Epithelial cell of proximal tubule (primary cell): ENCODE measurements at places on chromosomes 1 and 21.
A peak's percentile ranks its signal among the peaks of the same experiment; 100 is the strongest.

- DNase-seq = no peak
Observed at GRCh38 chr1:221998781-221999180, 256.9 kb upstream of the DUSP10 start.

- DNase-seq = no peak
Observed at GRCh38 chr1:36085686-36086526, 2.0 kb downstream of the TEKT2 start.

- DNase-seq = no peak
Observed at GRCh38 chr1:206493279-206493678, 14.1 kb upstream of the RASSF5 start.

DNA sequence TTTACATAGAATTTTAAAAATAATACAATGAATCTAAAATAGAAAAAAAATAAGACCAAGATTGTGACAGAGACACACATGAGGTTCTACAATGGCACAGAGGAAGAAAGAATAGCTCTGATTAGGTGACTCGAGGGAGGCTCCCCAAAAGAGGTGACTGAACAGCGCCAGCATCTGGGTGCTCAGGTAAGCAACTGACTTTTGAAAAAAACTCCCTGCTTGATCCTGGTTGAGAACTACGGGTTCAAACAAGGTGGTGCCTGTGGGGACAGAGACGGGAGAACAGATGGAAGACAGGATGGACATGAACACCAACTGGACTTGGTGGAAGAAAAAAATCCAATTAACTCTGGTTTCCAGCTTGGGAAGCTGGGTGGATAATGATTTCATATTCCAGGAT lies 22.5 kb downstream of the BATF3 start:
- no peak for DNase-seq

GRCh38 chr1:30680429-30680828 lies 43.0 kb downstream of the MATN1 start:
- no peak for DNase-seq

DNA sequence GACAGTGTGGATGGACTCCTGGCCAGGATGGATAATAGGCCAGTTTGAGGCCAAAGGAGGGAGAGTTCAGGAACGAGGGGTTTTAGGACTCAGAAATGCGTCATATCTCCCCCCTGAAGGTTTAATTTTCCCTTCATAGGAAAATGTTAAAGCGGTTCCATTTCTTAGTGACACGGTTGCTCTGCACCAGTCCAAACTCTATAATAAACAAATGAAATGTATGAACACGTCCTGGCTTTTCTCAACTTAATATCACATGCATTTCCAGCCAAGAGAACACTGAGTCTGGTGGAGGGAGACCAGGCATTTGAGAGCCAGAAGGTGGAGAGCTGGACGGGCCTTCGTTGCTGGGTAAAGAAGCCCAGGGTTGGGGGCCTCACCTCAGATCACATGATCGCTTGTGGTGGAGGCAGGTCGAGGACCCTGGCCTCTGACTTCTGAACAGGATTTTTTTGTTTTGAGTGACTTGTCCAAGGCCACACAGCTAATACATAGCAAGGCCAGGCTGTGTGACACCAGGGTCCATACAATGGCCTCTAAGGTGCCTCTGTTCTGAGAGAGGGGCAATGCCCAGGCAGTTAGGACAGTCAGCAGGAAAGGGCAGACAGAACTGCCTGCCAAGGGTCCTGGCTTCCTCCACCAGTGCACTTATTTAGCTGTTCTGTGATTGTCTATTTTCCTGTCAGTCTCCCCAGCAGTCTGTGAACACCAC lies 11.4 kb downstream of the SLC1A7 start:
- DNase-seq = no peak

- DNase-seq = no peak
Observed at GRCh38 chr1:59291561-59291960, 5.3 kb upstream of the FGGY start.

DNA sequence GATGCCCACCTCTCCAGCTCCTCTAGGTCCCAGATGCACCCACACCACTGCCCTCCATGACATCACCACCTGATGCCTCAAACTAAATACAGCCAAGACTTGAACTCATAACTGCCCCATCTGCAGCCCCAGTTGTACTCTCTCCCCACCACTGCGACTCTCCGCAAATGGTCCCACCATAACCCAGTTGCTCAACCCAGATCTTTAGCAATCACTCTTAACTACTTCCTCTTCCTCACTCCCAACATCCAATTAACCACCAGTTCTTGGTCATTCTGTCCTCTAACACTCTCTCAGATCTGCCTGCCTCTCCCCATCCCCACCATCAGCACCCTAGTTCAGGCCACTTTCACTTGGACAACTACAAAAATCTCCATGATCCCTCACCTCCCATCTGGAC lies 36.8 kb upstream of the PLA2G2C start:
- DNase-seq = no peak

DNA sequence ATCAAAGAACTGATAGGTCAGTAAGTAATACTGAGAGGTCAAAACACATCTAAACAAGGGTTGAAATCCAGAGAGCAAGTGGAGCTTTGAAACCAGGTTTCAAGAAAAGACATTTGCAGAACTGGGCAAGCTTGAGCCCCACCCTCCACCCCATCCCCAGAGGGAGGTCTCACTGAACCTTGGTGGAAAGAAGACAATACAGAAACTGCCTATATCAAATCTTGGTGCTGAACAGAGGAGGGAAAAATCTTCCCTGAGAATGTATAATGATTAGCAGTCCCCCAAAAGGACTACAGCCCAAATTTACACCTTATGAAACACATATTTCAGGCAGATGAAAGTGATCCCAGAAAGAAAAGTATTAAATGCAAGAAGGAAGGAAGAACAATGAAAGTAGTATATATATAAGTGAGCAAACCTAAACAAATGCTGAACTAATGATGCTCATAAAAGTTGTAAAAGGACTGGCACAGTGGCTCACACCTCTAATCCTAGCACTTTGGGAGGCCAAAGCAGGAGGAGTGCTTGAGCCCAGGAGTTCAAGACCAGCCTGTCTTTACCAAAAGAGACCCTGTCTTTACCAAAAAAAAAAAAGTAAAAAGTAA lies 12.4 kb downstream of the ZBTB17 start:
- no peak for DNase-seq

- DNase-seq = no peak
Observed at GRCh38 chr1:27556781-27557595, 47.0 kb downstream of the AHDC1 start.

DNA sequence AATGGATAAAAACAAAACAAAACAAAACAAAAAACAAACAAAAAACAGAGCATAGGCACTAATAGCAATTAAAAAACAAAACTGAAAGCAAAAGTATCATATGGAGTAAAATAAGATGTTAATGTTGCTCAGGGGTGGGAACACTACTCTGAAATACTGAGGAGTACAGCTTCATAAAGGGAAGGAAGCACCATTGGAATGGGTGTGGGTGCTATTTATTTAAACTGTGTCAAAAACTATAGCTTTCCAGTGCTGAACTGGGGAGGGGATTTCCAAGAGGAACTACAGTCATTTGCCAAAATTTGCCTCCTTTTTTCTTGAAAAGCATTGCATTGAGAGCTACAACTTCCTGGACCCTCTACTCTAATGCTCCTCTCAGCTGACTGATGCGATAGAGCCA lies 40.0 kb downstream of the SPTA1 start:
- DNase-seq = no peak

GRCh38 chr1:41802532-41803501 lies 115.9 kb downstream of the HIVEP3 start:
- DNase-seq = no peak

- no peak for DNase-seq
Observed at GRCh38 chr21:42285569-42286245, 29.5 kb downstream of the TFF3 start.

DNA sequence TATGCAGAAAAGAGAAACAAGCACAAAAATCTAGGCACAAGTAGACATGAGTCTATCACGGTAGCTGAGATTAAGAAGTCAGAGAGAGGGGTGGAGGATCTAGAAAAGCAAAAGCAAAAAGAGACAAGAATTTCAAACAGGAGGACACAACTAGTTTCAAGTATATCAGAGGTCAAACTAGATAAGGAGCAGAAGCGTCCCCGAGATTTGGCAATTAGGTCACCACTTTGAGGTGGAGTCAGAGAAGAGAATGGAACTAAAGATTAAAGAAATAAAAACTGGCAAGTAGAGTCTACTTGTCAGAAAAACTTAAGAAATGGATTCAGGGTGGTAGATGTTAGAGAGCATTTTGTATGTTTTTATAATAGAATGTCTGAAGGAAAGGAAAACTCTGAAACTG lies 2.3 kb downstream of the SF3B4 start:
- DNase-seq = no peak

GRCh38 chr1:31639543-31639942 lies 5.1 kb downstream of the PEF1 start:
- DNase-seq = peak; percentile 26

- DNase-seq = no peak
Observed at GRCh38 chr1:26023826-26024225, 2.3 kb downstream of the EXTL1 start.

DNA sequence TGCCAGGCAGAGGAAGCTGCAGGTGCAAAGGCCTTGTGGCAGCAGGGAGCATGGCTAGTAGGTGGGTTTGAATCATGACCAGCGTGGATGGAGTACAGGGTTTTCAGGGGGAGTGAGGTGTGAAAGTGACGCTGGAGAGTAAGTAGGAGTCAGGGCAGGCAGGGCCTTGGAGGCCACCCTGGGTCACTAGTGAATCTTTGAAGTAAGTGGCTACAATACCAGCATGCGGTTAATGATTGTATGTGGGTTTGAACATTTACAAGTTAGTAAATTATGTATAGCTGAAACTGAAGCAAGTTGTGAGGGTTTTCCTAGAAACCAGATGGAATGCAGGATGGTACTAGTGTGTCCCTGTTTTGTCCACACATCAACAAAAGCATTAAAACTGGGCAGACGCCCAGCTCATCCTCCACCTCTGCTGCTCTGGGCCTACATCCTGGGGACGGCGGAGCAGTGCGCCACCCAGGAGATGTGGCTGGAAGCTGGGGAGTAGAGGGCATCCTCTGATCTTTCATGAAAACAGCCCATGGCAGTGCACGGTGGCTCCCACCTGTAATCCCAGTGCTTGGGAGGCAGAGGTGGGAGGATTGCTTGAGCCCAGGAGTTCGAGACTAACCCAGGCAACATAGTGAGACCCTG lies 41.2 kb upstream of the B3GALNT2 start:
- no peak for DNase-seq

DNA sequence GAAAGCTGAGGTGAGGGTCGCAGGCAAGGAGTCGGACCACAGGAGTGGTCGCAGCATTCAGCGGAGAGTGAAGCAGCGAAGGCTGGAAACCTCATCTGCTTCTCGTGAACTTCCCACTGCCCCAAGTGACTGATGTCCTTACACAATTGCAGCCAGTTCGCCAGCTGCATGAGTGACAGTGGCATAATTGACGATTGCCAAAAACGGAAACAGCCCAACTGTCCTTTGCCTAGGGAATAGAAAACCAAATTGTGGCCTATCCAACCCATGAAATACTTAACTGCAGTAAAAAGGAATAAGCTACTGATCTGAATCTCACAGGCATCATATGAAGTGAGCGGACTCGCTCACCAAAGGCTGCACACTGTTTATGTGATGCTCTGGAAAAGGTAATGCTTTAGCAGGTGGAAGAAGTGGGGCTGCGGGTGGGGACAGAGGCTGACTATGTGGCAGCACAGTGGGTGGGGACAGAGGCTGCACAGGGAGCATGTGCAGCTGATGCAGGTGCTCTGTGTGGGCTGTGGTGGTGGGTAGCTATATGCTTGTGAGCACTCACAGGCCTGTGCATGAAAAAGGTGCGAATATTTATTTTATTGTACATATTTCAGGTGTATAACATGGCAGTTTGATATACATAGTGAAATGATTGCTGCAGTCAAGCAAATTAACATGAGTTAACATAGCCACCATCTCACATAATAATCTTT lies 4.2 kb upstream of the NLRP3 start:
- DNase-seq = no peak

DNA sequence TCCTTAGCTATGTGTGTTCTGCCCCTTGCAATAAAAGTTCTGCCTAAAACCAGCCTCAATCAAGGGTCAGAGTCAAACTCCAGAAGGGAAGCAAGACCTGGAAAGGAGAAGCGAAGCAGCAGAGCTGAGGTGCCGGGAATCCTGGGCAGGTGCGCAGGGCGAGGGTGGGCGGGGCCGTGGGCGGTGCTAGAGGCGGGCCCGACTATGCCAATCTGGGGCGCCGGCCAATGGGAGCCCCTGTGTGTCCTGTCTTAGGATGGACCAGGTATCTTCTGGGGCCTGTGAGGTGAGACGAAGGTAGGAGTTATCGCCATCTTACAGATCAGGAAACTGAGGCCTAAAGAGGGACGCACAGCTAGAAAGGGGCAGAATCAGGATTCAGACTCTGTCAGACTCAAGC lies 120.3 kb downstream of the PTPRU start:
- no peak for DNase-seq

DNA sequence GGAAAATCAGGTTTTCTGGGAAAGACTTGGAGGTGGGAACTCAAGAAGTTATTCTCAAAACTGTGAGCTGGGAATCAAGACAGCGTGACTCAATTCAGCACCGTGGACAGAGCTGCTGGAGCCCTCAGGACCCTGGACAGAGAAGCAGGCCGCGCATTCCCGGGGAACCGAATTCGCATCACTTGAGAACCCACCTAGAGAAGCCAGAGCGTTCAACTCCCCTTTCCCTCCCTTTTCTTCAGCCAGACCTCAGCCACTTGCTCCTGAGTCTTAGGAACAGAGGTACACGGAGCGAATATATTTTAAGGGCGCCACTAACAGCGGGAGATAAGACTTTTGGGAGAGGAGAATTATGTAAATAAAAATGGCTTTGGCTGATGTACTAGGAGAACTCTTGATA lies 2.0 kb upstream of the LIN28A start:
- no peak for DNase-seq
